ENCODE measurements at places on chromosomes 4 and X.

DNA sequence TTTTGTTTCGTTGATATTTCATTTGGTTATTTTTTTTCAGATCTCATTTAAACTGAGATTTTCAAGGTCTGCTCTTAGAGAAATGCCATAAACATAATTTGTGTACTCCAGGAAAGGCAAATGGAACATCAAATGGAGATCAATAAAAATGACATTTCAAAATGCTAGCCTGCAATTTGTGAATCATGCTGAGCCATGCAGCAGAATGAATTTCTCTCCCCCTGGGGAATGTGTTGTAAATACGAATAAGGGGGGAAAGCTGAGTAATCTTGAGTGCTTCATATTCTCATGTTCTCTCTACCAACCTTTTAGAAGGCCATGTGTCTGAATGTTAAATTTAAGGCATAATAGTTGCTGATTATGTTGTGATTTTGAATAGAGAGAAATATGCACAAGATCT lies 7.8 kb downstream of the ZCCHC4 start:
- DNase-seq: no peak

GRCh38 chr4:142168181-142168580 lies 531.8 kb downstream of the IL15 start:
- no peak for DNase-seq

- DNase-seq: peak; percentile 29
Measured at GRCh38 chrX:120365320-120365719, 3.4 kb downstream of the ATP1B4 start.

GRCh38 chr4:11831739-11832138 lies 403.0 kb upstream of the HS3ST1 start:
- no peak for DNase-seq

- DNase-seq: peak; percentile 67
Measured at GRCh38 chr4:88592600-88593448, 544 bp downstream of the HERC3 start.

DNA sequence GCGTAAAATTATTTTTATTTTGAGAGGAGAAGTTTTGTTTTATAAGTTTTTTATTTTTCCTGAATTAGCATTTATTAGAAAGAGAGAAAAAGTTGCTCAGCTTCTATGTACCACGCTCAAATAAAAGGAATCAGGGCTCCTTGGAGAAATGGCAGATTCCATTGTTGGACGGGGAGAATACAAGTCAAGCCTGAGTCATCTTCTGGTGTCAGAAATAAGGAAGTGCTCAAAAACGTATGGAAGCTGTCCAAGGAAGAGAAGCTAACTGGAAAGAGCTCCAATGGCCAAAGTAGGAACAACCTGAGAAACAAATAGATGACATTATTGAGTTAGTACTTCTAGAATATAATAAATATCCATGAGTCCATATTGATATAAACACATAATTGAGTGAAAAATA lies 89.3 kb upstream of the NEIL3 start:
- no peak for DNase-seq
